Renal pelvis (tissue), 12 donors: ENCODE measurements at places on chromosomes 7 and 10.
A peak's percentile ranks its signal among the peaks of the same experiment; 100 is the strongest.

- DNase-seq: no peak
Measured at GRCh38 chr10:34706147-34706546, 108.9 kb downstream of the PARD3 start.

- DNase-seq: peak; percentile 55
Measured at GRCh38 chr10:44913350-44914081, 2.4 kb downstream of the TMEM72 start.

DNA sequence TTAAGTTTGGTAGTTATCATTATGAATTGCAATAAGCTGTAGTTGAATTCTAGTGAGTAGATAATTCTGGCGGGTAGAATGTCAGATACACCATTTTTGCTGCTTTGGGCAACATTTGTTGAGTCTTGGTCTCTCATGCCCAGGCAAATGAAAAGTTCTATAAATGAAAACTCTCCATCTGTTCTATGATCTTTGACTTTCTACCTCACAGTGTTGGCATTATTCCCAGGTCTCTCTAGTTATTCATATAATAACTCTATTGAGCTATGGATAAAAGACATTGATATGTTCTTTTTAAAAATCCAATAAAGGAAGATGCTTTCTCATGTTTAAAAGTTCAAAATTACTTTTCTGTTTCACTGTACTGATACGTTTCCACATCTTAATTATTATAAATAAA lies 415.3 kb upstream of the SEMA3D start:
- DNase-seq: no peak

DNA sequence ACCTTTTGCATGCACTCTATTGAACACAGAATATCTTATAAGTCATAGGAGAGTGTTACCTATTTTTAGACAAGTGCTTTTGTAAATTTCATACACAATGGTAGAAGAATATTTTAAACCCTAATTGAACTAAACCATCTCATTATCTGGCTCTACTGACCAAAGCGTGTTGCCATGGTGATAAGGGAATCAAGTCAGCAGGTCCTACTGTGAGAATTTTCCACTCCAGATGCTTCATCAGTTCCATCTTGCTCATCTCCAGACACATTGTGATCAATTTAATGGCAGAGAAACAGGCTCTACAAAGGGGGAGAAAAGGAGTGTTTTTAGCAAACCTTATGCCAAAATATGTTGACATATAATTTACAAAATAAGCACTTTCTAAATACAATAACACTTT lies 621.9 kb upstream of the GHITM start:
- no peak for DNase-seq

- DNase-seq: no peak
Measured at GRCh38 chr10:23345861-23346260, 1.3 kb upstream of the C10orf67 start.

DNA sequence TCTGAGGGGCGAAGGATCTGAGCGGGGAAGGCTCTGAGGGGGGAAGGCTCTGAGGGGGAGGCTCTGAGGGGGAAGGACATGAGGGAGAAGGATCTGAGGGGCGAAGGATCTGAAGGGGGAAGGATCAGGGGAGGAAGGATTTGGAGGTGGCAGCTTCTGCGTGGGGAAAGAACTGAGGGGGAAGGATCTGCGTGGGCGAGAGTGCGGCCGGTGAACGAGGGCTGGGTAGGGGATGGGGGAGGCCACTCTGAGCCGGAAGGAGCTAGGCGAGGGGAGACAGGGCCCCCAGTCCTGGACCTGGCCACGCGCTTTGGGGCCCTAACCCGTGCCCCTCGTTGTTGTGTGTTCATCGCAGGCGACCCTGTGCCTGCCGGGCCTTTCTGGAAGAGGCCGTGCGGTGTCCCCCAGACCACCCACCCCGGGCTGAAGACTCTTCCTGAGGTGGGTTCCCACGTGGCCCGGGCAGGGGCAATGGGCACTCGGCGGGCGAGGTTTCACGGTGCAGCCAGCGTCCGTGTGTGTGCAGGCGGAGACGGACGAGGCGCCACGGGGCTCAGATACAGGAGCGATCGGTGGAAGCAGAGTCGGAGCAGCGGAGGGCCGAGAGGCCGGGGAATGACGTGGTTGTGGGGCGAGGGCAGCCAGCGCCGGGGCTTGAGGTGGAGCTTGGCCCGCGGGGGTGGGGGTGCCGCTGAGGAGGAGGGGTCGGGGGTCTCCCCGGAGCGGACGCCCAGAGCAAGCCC lies 2.0 kb downstream of the CALY start:
- no peak for DNase-seq
